HepG2 (cell line): ENCODE measurements at places on chromosomes 7 and 10.

DNA sequence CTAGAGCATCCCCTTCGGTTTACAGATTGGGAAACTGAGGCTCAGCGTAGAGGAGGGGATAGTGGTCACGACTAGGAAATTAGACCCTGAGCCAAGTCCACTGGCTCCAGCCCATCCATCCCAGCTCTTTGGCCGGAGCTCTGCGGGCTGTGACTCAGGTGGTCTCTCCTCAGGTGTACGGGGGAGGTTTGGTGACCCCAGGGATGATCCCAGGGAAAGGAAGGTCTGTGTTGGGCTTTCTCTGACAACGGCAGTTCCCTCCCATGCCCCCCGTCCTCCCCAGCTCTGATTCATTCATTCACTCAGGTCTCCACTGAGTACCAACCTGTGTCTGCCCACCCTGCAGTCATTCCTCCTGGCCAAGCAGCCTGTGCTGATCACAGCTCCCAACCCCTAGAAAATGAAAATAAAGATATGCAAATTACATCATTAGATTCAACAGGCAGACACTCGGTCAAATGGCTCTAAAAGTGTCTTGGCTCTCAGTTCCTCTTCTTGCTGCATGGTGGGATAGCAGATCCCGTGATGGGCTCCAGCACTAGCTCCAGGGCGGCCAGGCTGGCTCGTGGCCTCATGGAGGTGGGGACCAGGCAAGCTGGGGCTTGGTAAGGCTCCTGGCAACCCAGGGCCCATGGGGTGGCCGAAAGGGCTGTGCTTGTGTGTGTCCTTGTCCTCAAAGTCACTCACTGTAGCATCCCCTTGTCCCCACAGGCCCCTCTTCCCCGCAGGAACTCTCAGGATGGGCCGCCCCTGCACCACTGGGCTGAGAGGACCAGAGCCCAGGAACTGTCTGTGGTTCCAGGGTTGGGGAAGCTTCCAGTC lies 37.8 kb downstream of the CLRN3 start:
- no peak for DNase-seq

- no peak for DNase-seq
Observed at GRCh38 chr7:142442396-142442795, 184.5 kb upstream of the PRSS58 start.

DNA sequence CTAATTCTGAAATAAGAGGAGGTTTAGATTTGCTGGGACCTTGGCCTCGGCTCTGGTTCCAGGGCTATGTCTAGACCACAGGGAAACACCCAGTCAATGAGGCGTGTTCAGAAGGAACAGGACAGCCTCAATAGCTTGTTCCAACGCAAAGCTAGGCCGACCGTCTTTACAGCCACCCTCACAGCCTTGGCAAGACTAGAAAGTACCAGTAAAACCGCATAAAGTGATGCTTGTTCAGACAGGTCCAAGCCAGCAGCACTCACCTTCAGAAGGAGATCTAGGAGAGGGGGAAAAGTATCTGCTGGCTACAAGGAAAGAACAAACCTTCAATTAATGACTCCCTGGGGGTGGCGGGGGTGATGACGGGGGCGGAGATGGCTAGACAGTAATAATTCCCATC lies 50.1 kb upstream of the LMTK2 start:
- DNase-seq: no peak

GRCh38 chr10:104353325-104354048 lies at the start of gene CFAP58:
CFAP58 (plus strand) TSS chr10:104353833; CDS start chr10:104353898, 65 bp downstream.
- peak; percentile 45 for DNase-seq

- no peak for DNase-seq
Observed at GRCh38 chr7:100171087-100171681, 2.8 kb upstream of the GAL3ST4 start.

DNA sequence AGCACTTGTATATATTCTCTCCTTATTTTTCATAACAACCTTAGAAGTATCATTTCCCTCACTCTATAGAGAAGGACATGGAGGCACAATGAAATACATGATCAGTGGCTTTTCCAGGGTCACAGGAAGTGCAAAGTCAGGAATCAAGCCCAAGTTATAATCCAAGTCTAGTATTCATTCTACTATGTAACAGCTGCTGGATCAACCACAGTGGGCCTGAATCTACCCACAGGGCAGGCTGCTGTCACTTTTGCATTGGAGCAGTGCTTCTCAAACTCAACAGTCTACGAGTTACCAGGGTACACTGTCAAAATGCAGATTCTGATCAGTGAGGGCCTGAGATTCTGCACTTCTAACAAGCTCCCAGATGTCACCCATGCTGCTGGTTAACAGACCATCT lies 18.3 kb downstream of the ZDHHC16 start:
- DNase-seq: no peak

DNA sequence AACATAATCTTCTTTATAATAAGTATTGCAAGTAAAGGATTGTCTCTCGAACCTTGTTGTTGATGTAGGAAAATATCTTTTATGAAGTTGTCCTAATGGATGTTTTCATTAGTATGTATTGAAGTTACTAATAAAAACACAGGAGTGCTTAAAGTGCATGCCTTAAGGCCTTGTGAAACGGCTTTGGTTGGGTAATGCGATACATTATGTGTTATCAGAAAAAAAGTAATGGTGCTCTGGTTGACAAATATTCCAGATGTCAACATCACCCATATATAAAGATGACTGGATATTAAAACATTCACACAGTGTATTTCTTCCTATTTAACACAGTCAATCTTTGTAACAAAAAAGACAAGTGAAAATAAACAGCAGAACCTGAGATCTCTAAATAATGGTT lies 310.7 kb downstream of the PRKG1 start:
- DNase-seq: no peak

DNA sequence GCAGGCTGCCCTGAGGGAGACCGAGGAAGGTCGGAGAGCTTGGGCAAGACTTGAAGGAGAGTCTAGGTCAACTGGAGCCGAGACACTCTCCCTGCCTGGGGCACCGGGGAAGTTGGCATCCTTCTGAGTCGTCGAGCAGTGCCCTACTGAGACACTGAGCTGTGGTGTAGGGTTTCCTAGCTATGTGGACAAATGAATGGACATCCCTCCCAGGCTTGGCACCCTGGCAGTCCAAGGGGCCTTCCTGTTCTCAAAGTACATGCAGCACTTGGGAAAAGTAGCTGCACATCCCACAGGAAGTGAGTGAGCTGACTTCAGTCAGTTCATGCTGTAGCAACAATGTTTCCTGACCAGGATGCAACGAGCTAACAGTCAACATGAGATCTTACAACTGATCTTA lies 57.2 kb upstream of the INPP5A start:
- no peak for DNase-seq

- DNase-seq: no peak
Observed at GRCh38 chr10:69130251-69130650, 6.3 kb downstream of the VPS26A start.

- DNase-seq: no peak
Observed at GRCh38 chr7:101899616-101900015, 82.2 kb downstream of the CUX1 start.

DNA sequence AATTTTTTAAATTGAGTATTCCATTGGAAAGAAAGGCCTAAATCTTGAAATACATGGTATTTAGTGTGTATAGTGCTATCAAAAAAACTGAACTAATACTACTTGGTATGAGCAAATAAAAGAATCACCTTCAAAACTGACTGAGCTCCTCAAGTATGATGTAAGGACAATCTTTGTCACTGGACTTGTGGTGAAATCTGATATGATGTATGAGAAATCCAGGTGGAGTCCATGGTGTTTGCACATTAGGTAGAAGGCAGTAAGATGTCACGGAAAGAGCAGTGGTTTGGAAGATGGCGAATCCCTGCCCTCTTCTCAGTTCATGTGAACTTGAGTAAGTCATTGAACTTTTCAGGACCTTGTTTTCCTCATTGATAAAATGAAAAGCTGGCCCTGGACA lies 62.1 kb upstream of the COL1A2 start:
- DNase-seq: no peak

- no peak for DNase-seq
Observed at GRCh38 chr7:47400001-47400400, 181.9 kb downstream of the TNS3 start.

DNA sequence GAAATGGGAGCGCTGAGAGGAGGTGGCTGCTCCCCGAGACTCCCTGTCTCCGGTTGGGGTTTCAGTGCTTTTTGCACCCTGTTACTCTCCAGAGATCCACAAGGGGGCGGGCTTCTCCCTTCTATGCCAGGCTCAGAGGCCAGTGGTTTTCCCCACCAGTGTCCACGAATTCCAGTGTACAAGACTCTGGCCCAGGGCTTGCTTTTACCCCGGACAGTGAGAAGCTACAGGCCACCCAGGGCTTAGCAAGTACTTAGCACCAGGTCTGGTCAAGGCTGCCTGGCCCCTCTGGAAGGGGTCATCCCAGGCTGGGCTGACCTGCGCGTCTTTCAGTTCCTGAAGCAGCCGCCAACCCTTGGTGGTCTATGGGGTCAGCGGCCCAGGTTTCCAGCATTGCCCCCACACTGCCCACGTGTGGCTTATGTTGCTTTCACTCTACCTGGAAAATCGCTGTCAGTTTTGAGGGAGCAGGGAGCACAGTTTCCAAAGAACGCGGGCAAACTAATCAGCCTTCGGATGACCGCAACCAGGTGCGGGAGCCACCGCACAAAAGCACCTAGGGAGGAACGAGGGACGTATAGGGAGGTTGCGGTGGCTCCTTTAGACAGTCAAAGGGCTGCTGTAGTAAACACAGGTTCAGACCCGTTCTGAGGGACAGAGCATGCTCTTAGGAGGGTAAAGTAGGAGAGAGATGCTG lies 6.8 kb downstream of the CYP26A1 start:
- DNase-seq: peak; percentile 29

DNA sequence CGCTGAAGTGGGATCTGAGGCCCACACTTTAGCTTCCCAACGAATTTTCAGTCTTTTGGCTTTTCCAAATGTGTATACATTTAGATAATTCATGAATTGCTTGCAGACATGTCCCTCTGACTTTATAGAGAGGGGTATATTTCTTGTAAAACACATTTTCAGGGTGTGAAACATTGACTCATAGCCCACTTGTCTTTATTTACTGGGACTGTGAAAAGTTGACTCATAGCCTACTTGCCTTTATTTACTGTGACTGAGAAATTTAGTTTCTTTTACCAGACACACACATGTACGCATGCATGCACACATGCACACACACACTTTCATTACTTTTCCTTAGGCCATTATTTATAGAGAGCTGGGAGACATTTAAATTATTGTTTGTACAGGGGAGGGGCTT lies 79.1 kb downstream of the VTI1A start:
- DNase-seq: no peak

- DNase-seq: no peak
Observed at GRCh38 chr7:41222746-41223145, 480.1 kb downstream of the INHBA start.

DNA sequence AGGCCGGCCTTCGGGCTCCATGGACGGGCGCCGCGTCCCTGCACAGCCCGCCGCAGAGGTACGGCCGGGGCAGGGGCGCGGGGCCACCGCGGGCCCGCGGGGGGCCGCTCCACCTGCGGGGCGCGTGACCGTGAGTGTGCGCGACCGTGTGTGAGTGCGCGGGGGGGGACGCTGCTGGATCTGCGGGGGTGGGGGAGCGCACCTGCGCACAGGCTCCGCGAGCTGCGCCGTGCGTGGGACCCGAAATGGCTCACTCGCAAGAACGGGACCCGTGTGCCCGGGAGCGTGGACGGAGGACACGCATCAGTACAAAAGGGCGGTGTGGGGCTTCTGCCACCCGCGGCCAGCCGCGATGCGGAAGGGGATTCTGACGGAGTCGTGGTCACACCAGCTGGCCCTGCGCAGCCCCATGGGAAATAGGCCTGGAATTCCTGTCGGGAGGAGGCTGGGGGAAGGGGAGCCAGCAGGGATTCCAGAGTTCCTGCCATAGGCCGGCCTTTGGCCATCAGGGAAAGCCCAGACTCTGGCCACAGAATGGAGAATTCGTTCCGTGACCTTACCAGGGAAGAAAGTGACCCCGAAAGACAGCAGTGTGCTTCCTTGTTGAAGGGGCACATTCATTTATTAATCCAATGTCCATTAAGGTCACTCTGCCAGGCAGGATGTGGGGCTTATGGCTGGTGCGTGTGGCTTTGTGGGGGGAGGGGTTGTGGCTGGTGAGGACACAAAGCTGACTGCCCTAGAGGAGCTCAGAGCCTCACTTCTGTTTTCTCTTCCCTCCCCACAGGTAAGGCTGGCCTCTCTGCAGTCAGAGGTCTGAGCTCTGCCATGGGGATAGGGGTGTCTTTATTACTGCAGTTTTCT lies 494 bp downstream of the REPIN1 start:
- peak; percentile 77 for DNase-seq

DNA sequence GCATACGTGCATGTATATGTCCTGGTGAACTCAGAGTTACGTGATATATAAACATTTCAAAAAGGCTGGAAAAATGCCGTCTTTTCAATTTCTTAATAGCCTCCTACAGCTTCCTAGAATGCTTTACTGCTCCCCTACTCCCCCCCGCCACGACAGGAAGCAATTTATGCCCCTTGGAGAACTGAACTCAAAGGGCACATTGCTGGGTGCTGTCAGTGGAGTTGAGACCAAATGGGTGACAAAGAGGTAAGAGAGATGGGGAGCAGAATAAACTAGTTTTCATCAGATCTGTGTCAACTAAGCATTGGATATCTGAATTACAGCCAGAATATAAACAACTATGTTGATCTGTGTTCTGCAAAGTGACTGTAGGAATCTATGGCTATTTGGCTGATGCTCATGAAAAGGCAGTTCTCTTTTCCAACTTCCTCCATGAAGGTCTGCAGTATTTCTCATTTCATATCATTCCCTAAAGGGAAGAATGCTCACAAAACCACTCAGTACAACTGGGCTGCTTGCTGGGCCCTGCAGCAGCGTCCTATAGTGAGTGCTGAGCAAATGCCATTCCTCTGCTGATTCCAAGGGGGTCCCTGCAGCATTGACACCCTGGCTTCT lies 171.3 kb upstream of the HPS1 start:
- DNase-seq: no peak

- DNase-seq: no peak
Observed at GRCh38 chr7:156257904-156258303, 382.7 kb upstream of the RNF32 start.

DNA sequence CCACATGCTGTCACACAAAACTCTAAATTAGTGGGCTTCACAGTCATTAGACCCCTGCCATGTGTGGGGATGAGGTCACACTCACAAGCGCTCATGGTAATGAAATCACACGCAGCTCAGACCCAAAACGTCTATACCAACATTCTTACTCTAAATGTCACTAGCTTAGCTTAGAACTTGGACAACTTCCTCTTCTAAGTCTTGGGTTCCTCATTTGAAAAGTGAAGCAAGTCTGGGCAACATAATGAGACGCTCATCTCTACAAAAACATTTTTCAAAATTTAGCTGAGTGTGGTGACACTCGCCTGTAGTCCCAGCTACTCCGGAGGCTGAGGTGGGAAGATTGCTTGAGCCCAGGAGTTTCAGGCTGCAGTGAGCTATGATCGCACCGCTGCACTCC lies 92.7 kb upstream of the MACROH2A2 start:
- no peak for DNase-seq

GRCh38 chr7:41232086-41232485 lies 470.8 kb downstream of the INHBA start:
- no peak for DNase-seq

GRCh38 chr7:132051311-132051710 lies 494.9 kb upstream of the PODXL start:
- no peak for DNase-seq

GRCh38 chr10:112250555-112250954 lies 32.6 kb upstream of the TECTB start:
- no peak for DNase-seq

GRCh38 chr10:102770108-102770482 lies 26.3 kb downstream of the WBP1L start:
- no peak for DNase-seq
